ENCODE measurements at places on chromosomes 5 and 9. TPM values are rescaled to one million over a fixed set of nuclear protein-coding genes. Genes with fewer than 3 reads are reported as not detected.

The IRX1 gene
- polyA plus RNA-seq, result 50.0 TPM

The PHYHD1 gene
- polyA plus RNA-seq, result 41.9 TPM

The ANKS6 gene
- 25.7 TPM for polyA plus RNA-seq

The TEX48 gene
- polyA plus RNA-seq, result not detected

The SLC6A18 gene
- polyA plus RNA-seq, result not detected

The CDHR2 gene
- 0.60 TPM for polyA plus RNA-seq

The NSA2 gene
- polyA plus RNA-seq, result 273 TPM

DNA sequence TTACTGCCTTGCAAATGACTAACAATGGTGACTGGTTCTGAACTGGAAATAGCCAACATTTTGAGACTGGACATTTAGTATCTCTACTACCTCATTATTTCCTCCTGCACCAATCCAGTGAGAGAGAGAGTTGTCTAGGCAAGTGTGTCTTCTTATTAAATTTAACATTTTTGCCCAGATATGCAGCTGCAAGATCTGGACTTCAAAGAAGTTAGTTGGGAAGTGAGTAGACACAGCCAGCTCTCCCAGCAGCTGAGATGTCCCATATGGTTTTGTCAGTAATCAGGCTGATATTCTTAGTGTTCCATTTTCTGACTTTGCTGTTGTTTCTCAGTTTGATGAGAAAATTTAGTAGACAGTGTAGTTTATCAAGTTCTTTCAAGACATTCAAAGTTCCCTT, 1778.8 kb upstream of the CDH6 start:
- DNase-seq, result no peak

- DNase-seq, result no peak
These were observed 216.4 kb downstream of the EPB41L4A start for GRCh38 chr5:112202694-112203093.

GRCh38 chr5:129135633-129136032, 41.1 kb downstream of the ISOC1 start:
- DNase-seq, result no peak

DNA sequence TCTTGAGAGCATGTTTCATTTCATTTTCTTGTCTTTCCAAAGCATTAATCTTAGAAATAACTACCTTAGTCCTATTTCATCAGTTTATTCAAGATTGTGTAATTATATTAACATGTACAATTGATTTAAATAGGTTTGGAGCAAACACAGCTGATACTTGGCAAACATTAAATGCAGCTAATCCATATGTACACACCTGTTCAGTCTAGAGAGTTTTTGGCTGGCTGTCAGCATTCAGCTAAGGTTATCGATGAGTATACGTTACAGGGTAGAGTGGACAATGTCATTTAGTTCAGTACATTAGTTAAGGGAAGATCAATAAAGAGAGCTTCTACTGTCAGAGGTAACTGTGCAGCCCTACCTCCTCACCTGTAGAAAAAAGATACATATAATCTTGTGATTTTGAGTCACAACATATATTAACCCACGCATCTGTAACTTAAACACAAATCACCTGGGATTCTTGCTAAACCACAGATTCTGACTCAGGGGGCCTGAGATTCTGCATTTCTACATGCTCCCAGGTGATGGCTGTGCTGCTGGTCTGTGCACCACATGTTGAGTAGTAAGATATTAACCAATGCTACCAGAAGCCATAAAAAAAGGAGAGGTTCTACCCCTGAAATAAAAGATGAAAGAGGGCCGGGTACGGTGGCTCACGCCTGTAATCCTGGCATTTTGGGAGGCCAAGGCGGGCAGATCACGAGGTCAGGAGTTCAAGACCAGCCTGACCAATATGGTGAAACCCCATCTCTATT, 34.1 kb upstream of the PCA3 start:
- no peak for DNase-seq

DNA sequence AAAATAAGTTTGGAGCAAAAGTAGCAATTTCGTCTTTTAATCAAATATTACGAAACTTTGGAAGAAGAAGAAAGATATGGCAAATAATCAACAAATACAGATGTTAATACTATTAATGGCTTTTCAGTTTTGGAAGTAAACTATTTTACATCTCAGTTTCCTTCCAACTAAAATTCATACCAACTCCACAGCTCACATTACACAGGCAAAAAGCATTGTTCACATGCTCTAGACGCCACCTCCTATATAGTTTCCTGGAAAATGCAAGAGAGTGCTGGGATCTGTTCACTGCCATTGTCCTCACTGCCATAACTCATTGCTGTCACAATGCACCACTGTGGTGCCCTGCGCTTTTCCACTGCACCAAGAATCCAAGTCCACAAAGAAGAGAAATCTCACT, 149.0 kb upstream of the FTMT start:
- DNase-seq, result no peak

DNA sequence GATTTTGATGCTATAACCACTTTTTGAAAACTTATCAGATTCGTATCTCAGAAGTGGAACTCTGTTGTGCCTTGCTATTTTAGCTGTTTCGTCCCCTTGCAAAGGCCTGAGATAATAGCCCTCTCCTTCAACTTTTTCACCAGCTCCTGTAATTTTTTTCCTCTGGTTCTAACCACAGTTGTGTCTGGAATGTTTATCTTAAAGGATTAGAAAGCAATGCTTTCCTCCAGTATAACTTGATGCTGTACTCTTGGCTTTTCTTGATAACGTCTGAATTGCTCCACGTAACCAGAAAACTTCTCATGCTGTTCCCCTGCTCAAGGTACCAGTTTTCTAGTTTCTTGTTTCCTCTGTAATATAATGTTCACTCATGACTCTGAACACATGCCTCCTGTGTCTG, 209.4 kb downstream of the DTWD2 start:
- DNase-seq, result no peak

DNA sequence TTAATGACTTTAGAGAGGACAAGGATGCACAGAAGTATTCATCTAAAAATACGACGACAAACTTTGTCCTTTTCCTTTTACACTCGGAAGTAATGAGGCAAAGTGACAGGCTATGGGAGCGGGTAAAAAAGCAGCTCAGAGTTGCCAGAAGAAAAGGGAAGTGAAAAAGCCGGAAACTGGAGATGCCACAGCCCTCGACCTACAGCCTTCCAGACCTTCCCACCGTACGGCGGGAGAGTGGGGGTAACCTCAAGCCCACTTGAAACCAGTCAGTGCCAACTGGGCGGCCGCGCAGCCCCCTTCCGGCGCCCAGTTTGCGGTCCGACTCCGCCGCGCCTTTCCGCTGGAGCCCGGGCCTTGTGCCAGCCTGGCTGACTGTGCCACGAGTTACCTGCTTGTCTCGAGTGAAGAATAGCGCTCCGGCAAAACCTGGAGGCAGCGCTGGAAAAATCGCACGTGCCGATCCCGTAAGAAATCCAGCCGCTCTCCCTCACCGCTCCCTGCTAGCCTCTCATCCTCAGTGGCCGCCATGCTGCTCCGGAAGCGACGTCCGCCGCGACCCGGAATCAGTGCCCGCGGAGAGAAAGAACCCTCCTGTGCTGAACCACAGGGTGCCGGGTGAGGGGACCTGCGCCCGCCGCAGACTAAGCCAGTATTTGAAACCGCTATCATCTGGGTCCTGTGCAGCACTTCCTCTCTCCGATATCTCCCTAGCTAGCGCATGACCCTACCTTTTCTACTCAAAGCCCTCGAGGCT, at the start of gene PGGT1B:
PGGT1B (minus strand) TSS at position 557 of the 757 bp plus-strand sequence; CDS start at position 531, 26 bp downstream.
- peak; percentile 70 for DNase-seq

- no peak for DNase-seq
These were observed 154.9 kb downstream of the GAPVD1 start for GRCh38 chr9:125416517-125416916.

GRCh38 chr9:36950389-36950788, 83.7 kb downstream of the PAX5 start:
- DNase-seq, result no peak

DNA sequence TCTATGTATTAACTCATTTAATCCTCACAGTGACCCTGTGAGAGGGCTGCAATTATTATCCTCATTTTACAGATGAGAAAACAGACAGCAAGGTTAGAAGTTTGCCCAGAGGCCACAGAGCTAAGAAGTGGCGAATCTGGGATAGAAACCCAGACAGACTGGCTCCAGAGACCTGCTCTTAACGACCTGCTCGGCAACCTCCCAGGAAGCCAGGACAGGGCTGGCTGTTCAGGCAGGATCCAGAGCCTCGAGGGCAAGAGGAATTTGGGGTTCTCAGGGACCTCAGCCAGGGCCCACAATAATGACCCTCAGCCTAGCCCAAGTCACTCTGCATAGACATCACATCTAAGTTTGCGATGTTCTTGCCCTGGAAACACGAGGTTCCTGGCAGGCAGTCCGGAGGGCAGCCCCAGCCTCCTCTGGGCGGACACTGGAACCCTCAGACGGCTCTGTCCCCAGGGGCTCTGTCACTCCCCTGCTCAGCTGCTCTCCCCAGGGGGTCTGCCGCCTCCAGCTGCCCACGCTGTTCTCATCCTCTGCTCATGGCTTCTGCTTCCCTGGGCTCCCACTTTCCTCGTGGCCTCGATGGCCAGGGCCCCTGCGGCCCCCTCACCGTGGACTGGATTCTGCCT, 138.5 kb upstream of the ERCC6L2 start:
- no peak for DNase-seq

Data from right lung (tissue), 10 donors.